ENCODE measurements at places on chromosomes 6 and 20.
A peak's percentile ranks its signal among the peaks of the same experiment; 100 is the strongest.

DNA sequence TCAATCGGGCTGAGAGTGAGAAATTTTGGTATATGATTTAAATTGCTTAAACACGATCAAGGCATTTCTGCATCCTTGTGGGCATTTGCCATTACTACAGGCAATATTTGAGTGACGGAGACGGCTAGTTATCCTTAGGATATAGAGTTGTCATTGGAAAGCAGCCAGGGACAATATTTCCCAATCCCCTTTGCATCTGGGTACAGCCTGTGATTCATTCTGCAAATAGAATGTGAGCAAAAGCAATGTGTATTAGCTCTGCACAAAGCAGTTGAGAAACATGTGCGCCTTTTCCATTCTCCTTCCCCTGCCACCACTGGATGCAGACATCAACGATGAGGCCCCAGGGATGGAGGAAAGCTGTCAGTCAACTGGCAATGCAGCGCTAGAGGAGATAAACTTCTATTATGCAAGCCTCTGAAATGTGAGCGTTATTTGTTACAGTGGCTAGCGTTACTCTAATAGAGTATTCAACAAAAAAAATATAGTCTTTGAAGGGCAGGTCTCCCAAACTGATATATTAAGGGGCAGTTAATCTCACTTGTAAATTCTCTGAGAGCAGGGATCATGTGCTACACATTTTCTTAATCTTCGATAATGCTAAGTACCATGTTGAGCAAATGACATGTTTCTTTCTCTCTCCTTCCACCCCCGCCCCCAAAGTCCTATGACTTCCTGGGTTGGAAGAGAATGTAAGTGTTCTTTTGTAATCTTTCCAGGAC is 37.1 kb upstream of the NCOA3 start:
- no peak for DNase-seq

DNA sequence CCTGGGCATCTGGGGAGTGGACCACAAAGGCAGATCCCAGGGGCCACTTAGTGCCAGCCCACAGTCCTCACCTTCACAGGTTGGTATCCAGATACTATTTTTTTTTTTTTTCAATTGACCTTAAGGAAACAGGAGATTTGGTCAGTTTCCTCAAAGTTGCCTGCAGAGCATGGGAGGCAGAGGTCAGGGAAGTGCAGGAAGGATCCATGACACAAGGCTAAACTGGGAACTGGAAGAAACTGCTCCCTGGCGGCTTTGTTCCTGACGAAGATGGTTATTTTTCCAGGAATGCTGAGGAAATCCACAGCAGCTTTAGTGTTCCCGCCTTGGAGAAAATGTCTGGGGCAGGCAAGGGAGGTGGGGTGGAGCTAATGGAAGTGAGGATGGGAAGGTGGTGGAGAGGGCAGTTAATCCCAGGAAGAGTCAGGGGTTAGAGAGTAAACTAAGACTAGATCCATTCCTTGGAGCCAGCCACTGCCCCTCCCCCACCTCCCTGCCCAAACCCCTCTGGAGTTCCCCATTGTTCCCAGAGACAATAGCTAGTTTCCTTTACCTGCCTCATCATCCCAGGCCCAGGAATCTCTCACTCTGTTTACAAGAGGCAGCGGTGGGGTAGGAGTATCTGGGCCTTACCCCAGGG is 14.3 kb upstream of the MYMX start:
- DNase-seq, result peak; percentile 63

GRCh38 chr6:50249493-50249892 is 199.8 kb upstream of the DEFB112 start:
- DNase-seq, result no peak

DNA sequence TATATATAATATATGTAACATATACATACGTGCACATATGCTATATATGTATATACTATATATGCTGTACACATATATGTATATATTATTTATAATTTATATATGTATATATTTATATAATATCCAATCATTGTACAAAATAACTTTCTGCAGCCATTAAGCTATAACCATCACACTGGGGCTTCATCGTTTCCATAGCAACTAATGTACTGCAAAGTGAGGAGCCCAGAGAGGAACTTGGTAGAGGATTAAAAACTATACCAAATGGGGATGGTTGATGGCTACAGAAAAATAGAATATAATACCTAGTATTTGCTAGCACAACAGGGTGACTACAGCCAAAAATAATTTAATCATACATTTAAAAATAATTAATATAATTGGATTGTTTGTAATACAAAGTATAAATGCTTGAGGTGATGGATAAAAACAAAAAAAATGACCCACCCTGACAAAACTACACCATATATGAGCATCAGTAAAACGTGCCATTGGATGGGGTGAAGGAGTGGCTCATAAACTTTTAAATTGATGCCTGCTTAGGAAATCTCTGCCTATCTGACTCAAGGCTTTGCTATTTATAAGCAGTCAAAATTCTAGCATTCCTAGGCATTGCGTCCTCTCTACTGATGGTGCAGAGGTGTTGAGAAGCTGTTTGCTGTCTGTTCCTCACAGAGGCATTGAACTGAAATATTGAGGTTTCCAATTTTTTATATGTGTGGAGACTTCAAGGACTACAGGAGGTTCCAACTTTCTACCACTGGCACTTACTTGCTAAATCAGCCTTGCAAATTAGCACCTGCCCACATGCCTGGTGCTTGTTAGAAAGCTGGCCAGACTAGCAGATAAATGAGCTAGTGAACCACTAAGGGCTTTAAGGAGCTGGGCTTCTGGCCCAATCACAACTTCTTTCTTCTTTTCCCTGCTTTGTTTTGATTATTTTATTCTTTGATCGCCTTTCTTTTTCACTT is 190.1 kb downstream of the SCP2D1 start:
- DNase-seq, result no peak

- no peak for DNase-seq
Measured at GRCh38 chr6:41405941-41406727, 70.7 kb downstream of the NCR2 start.

DNA sequence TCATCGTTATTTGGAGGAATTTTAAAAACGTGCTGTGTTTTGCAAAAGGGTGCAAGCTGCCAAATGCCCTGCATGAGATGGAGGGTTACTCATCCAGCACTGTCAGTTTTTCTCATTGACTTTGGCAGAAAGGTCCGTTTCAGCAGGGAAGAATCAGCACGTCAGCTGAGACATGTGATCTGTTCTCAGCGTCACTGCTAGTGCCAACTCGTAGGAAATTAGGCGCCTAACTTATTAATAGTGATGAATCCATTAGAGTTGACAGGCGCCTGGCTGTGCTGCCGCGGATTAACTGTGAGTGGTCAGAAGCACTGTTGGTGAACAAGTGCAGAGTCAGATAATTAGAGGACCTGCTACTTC is 175.5 kb upstream of the FOXQ1 start:
- DNase-seq, result no peak

GRCh38 chr6:105272786-105273185 is 93.0 kb upstream of the POPDC3 start:
- DNase-seq, result peak; percentile 52

DNA sequence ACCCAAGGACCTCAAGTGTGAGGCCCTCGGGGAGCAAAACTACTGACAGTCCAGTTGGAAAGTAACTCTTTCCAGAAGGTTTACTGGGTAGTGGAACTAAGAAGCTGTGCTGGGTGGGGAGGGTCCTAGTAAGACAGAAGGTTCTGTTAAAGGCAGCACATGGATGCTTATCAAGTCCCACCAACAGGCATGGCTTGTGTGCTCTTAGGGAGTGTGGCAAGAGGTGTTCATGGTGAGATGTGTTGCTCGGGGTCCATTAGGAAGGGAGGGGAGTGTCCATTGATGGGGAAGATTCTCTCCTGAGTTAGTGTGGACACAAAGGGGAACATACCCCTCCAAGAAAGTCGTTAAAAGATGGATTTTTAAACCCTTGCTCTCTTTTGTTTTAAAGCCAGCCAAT is 120.6 kb downstream of the LY86 start:
- no peak for DNase-seq

DNA sequence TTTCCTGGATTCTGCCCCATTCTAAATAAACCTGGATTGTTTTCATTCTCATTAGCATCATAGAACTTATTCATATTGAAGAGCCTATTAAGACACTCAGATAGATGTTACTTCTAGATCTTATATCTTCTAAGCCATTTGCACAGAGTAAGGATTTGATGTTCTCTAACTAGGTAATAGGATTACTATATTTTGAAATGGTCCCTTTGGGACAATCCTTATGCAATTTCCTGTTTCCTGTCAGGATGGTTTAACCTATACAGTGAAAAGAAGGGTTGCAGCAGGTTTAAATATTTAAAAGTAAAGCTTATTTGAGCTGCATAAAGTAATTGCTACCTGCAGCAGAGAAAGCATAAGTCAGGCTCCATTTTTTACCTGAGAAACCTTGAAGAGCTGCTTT is 860.1 kb downstream of the TFAP2A start:
- DNase-seq, result no peak

- no peak for DNase-seq
Measured at GRCh38 chr6:158233214-158233795, 65.2 kb downstream of the GTF2H5 start.

- no peak for DNase-seq
Measured at GRCh38 chr6:169070506-169071176, 183.0 kb downstream of the THBS2 start.

DNA sequence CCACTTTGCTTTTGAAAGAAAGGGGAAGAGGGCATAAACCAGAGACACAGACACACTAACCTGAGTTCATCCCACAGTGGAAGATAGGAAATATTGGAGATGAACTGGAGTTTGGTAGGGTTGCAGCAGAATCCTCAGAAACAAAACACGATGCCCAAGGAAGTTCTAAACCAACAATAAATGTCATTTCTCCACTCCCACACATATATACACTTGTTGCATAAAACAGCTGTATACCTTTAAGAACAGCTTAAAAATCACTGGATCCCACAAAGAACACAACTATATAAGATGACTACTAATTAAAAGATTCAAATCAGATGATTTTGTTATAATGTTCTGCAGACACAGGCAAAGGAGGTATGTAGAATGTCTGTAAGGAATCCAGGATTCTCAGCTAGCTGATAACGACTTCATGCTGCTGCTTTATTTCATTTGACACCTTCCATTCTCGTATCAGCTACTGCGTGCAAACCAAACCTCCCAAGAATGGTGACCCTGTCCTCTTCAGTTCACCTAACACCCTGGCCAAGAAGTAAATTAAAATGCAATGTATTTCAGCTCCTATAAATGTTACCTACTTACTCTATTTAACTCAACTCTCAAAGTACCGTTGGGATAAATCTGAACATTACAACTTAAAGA is 14.3 kb downstream of the KIF13A start:
- no peak for DNase-seq

DNA sequence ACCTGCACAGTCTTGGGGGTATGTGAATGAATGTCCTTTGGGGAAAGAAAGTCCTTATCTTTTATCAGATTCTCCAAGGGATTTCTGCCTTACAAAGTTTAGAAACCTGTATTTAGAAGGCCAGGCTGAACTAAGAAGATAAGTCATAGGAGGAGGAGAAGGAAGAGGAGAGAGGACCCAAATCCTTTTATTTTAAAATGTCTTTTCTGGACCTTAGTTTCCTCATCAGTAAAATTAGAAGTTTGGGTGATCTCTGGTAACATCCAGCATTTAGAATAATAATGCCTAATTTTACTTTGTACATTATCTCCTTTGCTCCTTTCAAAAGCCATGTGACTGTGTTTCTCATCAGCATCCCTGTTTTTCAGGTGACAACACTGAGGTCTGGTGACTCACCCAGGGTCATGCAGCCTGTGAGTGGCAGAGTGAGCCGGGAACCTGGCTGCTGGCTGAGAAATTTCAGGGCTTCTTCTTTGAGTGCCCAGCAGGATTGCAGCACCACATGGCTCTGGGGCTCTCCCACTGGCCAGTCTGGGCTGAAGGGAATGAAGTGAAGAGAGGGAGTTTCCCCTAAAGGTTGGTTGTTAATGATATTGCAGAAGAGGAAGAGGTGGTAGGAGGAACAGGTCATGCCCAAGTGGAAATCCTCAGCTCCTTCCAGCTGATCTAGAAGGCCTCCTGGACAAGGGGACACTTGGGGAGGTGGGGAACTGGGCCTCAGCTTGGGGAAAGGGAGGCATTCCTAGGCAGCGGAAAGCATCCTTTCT is 34.0 kb downstream of the VEGFA start:
- DNase-seq, result no peak

- DNase-seq, result no peak
Measured at GRCh38 chr6:103982574-103982973, 877.1 kb downstream of the HACE1 start.

DNA sequence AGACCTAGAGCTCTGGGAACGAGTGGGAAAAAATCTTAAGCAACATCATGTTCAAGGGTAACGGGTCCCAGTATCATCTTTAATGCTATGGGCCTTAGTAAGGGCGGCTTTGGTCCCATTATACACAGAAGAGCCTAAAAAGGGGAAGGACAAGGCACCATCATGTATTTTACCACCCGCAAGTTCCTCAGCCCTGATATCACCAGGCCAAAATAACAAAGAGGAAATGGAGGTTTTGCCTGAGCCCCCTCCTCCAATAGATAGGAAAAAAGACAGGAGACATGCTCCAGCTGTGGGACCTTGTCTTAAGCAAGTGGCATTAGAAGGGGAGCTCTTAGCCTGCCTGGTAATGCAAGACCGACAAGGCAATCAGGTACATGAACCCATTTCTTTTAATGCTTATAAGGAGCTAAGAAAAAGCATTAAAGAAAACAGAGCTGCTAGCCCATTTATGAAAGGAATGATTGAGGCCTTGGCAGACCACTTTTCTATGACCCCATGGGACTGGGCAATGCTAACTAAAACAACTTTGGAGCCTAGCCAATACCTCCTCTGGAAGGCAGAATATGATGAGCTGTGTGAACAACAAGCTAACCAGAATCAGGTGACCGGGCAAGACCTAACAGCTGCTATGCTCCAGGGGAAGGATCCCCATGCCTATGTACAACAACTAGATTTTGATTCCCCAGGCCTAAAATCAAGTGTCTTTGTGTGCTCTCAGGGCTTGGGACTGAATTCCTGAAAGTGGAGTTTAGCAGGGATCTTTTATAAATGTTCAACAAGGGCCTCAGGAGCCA is 23.2 kb downstream of the HLA-DPA1 start:
- no peak for DNase-seq
